Panc1 (cell line): ENCODE measurements at places on chromosomes 5 and 9. TPM values are rescaled to one million over a fixed set of nuclear protein-coding genes. Genes with fewer than 3 reads are reported as not detected.

- no peak overlapping the region for H3K4me3 ChIP-seq
- no peak overlapping the region for H3K27ac ChIP-seq
- no peaks in the 10 kb centered on the region for H3K27me3 ChIP-seq
- H3K36me3 ChIP-seq, result no peaks in the 10 kb centered on the region
- DNase-seq, result no peak
Measured at GRCh38 chr5:146781157-146781556, 97.4 kb downstream of the PPP2R2B start.

- H3K27me3 ChIP-seq, result no peaks in the 10 kb centered on the region
- no peaks in the 10 kb centered on the region for H3K36me3 ChIP-seq
- H3K4me1 ChIP-seq, result no peaks in the 10 kb centered on the region
- DNase-seq, result no peak
Measured at GRCh38 chr9:87787735-87788134, 61.8 kb downstream of the CTSL start.

GRCh38 chr5:74576941-74577456 lies 63.5 kb downstream of the ENC1 start:
- H3K4me3 ChIP-seq, result peak overlapping the region; percentile 19; the same call in 1 of the 2 replicates
- no peak for DNase-seq
- no peaks in the 10 kb centered on the region for H3K27me3 ChIP-seq

GRCh38 chr5:14059810-14060209 lies 83.3 kb upstream of the TRIO start:
- H3K36me3 ChIP-seq, result no peaks in the 10 kb centered on the region
- no peaks in the 10 kb centered on the region for H3K27me3 ChIP-seq
- peaks cover 6% of the 10 kb centered on the region for H3K4me1 ChIP-seq
- H3K27ac ChIP-seq, result peak overlapping the region; percentile 52; the same call in 1 of the 2 replicates

DNA sequence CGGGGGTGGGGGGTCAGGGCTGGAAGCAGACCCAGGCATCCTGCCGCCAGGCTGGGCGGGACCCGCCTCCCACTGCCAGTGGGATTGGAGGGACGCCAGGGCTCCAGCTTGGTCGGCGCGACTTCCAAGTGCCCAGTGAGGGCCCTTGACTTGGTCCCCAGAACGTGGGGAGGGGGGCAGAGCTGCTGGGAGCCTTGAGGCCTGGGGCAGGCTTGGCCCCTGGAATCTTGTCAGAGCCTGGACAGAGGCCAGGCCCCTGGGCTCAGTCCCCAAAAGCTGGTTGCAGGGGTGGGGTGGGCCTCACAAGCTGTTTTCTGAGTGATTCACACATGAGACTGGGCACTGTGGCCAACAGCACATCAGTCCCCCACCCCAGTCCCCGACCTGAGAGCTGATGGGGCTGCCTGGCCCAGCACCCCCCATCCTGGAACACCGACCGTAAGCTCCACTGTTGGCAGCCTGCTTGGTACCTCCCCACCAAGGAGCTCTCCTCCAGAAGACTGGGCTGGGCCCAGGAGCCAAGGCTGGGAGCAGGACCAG lies 526 bp downstream of the CLIC3 start:
- H3K4me1 ChIP-seq, result peaks cover 17% of the 10 kb centered on the region
- H3K27ac ChIP-seq, result peak overlapping the region; percentile 44
- H3K27me3 ChIP-seq, result no peaks in the 10 kb centered on the region
- DNase-seq, result no peak
- H3K4me3 ChIP-seq, result peak overlapping the region; percentile 17

DNA sequence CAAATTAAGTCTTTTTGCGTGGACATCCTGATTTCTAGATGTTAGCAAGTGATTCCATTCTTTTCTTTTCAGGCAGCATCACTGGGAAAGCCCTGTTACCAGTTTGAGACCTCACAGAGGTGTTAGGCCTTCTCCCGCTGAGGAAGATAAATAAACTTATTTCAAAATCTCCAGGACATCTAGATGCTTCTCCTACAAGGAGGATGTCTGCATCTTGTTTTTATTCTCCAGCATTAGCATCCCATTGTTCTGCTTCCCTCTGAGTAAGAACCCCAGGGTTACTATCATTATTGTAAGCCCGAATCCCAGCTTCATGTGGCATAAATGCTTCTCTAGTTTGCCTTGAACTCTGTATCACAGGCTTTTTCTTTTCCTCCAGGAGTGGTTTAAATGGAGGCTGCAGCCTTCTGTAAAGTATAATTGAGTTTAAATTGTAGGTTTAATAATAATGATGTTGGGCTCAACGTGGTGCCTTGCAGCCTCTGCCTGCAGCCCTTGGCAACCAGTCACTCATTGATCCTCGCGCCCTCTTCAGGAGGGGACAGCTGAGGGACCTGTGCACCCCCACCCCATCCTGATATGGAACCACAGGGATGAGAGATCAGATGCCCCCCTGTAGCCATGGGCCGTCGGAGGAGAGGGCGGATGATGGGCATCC lies 114.9 kb downstream of the PDZD2 start:
- H3K4me1 ChIP-seq, result no peaks in the 10 kb centered on the region
- no peaks in the 10 kb centered on the region for H3K36me3 ChIP-seq
- H3K27me3 ChIP-seq, result peaks cover 5% of the 10 kb centered on the region; the same call in 1 of the 2 replicates
- no peak for DNase-seq
- no peak overlapping the region for H3K4me3 ChIP-seq

GRCh38 chr5:153700940-153701339 lies 210.5 kb downstream of the GRIA1 start:
- no peak for DNase-seq
- no peaks in the 10 kb centered on the region for H3K4me1 ChIP-seq
- no peak overlapping the region for H3K27ac ChIP-seq
- H3K36me3 ChIP-seq, result no peaks in the 10 kb centered on the region

DNA sequence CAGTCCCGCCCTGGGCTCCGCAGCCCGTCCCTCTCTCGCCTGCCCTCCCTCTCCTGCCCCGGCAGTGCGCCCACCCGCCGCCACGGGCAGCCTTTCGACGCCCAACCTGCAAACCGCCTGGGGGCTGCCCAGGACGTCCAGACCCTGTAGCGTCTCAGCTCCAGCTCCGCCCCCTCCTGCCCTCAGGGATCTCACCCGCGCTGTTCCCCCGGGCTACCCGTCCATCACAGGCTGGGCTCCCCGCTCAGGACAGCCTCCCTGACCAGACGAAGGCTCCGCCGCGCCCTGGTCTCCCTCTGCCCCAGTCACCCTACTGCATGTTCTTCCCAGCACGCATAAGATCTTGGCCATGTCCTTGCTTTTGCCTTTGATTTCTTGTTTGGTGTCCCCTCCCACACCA lies 1.4 kb downstream of the RASGEF1C start:
- no peaks in the 10 kb centered on the region for H3K27me3 ChIP-seq
- peaks cover 6% of the 10 kb centered on the region; the same call in 1 of the 2 replicates for H3K4me1 ChIP-seq
- H3K27ac ChIP-seq, result no peak overlapping the region
- DNase-seq, result no peak

GRCh38 chr5:134517553-134517952 lies 7.9 kb upstream of the JADE2 start:
- H3K4me3 ChIP-seq, result no peak overlapping the region
- no peak for DNase-seq
- no peaks in the 10 kb centered on the region for H3K36me3 ChIP-seq
- no peaks in the 10 kb centered on the region for H3K27me3 ChIP-seq
- H3K27ac ChIP-seq, result no peak overlapping the region
- H3K4me1 ChIP-seq, result peaks cover 3% of the 10 kb centered on the region

GRCh38 chr5:56564541-56565282 lies 250.6 kb upstream of the MAP3K1 start:
- H3K36me3 ChIP-seq, result no peaks in the 10 kb centered on the region
- no peak overlapping the region for H3K27ac ChIP-seq
- no peak for DNase-seq
- H3K27me3 ChIP-seq, result peaks cover 15% of the 10 kb centered on the region; the same call in 1 of the 2 replicates
- H3K4me1 ChIP-seq, result no peaks in the 10 kb centered on the region

DNA sequence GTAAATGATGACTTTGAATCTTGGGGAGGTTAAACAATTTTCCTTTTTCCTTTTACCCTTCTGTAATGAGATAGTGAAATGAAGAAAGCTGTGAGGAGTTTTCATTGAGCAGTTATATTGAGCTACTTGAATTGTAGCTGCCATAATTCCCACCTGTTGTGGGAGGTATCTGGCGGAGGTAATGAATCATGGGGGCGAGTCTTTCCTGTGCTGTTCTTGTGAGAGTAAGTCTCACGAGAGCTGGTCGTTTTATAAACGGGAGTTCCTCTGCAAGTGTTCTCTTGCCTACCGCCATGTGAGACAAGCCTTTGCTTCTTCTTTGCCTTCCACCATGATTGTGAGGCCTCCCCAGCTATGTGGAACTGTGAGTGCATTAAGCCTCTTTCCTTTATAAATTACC lies 258.4 kb downstream of the FER start:
- no peak for DNase-seq
- H3K36me3 ChIP-seq, result no peaks in the 10 kb centered on the region
- H3K4me1 ChIP-seq, result no peaks in the 10 kb centered on the region
- H3K4me3 ChIP-seq, result no peak overlapping the region

- no peaks in the 10 kb centered on the region for H3K27me3 ChIP-seq
- peaks cover 6% of the 10 kb centered on the region for H3K4me1 ChIP-seq
- no peaks in the 10 kb centered on the region for H3K36me3 ChIP-seq
- no peak overlapping the region for H3K27ac ChIP-seq
- DNase-seq, result no peak
- H3K4me3 ChIP-seq, result peak overlapping the region; percentile 37
Measured at GRCh38 chr9:137168573-137168903, 1.3 kb downstream of the LRRC26 start.

DNA sequence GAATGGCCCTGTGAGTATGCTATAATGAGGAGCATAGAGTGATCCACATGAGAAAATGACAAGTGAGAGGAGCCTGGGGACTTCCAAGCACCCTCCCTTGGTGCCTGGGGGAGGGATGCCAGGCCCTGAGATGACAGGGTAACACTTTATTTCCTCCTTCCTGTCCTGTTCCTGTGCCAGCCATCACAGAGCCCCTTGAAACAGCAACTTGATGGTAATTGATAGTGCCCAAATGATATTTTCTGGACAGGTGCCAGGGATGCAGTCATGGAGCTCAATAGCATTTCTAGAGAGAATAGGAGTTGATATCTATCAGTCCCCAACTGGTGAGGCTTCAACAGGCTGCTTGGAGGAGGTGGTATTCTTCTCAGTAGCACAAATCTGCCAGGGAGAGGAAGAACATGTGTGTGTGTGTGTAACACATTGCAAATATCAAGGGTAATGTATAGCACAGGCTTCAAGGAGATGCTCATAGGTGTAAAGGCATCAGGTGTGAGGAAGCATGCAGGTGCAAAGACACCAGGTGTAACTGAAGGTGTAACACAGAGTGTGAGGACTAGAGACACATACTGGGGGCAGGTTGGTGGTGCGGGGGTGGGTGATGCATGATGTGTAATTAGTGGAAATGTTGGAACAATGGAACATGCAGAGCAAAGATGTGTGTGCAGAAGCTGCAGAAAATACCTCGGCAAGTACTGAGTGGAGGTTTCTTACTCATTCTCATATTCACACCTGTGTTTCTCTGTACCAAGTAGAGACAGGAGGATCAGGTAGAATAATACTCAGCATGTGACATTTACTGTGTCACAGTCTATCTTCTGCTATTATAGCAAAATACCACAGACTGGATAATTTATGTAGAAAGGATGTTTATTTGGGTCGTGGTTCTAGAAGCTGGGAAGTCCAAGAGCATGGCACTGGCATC lies 18.1 kb upstream of the WWC1 start:
- peaks cover 7% of the 10 kb centered on the region; the same call in 1 of the 2 replicates for H3K4me1 ChIP-seq
- DNase-seq, result no peak
- H3K4me3 ChIP-seq, result no peak overlapping the region
- H3K27ac ChIP-seq, result no peak overlapping the region

- no peak overlapping the region for H3K27ac ChIP-seq
- H3K4me1 ChIP-seq, result peaks cover 25% of the 10 kb centered on the region
- no peak for DNase-seq
Measured at GRCh38 chr9:129624947-129625346, 1.0 kb upstream of the NTMT1 start.

DNA sequence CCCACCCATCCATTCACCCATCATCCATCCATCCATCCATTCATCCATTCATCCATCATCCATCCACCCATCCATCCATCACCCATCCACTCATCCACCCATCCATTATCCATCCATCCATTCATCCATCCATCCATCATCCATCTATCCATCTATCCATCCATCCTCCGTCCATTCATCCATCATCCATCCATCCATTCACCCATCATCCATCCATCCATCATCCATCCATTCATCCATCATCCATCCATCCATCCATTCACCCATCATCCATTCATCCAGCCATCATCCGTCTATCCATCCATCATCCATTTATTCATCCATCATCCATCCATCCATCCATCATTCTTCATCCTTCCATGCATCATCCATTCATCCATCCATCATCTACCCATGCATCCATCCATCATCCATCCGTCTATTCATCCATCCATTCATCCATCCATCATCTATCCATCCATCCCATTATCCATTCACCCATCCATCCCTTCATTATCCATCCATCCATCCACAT lies 10.1 kb downstream of the ASS1 start:
- H3K27ac ChIP-seq, result no peak overlapping the region
- H3K36me3 ChIP-seq, result no peaks in the 10 kb centered on the region
- no peaks in the 10 kb centered on the region for H3K27me3 ChIP-seq

Gene HRCT1
- not detected for total RNA-seq

Gene TLE1
- 12.9 TPM for total RNA-seq

Gene SV2C
- not detected for total RNA-seq

Gene ANGPTL2
- 0.08 TPM for total RNA-seq

Gene SCAMP1
- total RNA-seq, result 51.3 TPM

Gene ERBIN
- 88.4 TPM for total RNA-seq

Gene RNF183
- not detected for total RNA-seq

Gene SLC23A1
- total RNA-seq, result not detected

Gene ZBED3
- total RNA-seq, result 6.8 TPM
